ENCODE measurements at places on chromosomes 5 and 9. TPM values are rescaled to one million over a fixed set of nuclear protein-coding genes. Genes with fewer than 3 reads are reported as not detected.
A peak's percentile ranks its signal among the peaks of the same experiment; 100 is the strongest.

The NUTM2G gene
- total RNA-seq = not detected

The SNX30 gene
- total RNA-seq = 4.3 TPM

The MAMDC4 gene
- 3.4 TPM for total RNA-seq

The CCIN gene
- 1.2 TPM for total RNA-seq

The GRXCR2 gene
- total RNA-seq = not detected

The ENDOG gene
- 95.6 TPM for total RNA-seq

The RARS1 gene
- 153 TPM for total RNA-seq

The SLC6A18 gene
- total RNA-seq = not detected

The TPPP gene
- total RNA-seq = 0.10 TPM

The LRRC19 gene
- not detected for total RNA-seq

The NME5 gene
- total RNA-seq = 0.62 TPM

DNA sequence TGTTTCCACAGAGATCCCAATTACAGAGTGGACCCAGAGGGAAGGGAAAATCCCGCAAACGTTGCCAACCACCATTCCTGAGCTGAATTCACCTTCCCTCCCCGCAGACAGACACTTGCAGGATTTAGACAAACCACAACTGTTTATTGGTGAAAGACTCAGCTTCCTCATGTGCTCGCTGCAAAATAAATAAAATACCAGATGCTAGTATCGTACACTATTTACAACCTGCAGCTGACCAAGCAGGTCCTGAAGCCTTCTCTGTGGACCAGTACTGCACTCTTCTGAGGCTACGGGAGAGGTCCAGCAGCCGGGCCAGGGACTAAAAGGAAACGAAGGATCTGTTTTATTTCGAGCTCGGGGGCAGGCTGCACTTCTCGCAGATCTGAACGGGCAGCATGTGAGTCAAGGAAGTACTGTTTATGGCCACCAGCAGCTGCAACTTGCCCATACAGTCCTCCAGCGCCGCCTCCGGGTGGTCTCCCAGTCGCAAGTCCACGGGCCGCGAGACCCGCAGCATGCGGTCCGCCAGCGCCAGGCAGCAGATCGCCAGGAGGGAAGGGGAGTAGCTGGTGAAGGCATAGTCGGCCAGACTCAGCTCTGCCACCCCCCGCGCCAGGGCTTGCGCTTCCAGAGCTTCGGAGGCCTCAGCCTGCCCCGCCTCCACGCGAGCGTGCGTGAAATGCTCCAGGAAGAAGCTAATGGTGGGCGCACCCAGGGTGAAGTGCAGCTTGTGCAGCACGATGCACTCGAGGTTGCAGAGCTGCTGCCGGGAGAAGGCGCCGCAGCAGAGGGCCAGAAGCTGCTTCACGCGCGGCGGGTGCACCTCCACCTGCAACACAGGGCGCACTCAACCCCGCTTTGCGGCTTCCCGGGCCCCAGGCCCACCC, 2.1 kb downstream of the CCNO start:
- peak; percentile 63 for DNase-seq

GRCh38 chr9:129685933-129686259, 20.4 kb downstream of the PRRX2 start:
- DNase-seq = no peak

GRCh38 chr5:155885199-155885598, 441.8 kb upstream of the SGCD start:
- no peak for DNase-seq

GRCh38 chr9:72044095-72044494, 16.3 kb downstream of the C9orf57 start:
- DNase-seq = no peak

DNA sequence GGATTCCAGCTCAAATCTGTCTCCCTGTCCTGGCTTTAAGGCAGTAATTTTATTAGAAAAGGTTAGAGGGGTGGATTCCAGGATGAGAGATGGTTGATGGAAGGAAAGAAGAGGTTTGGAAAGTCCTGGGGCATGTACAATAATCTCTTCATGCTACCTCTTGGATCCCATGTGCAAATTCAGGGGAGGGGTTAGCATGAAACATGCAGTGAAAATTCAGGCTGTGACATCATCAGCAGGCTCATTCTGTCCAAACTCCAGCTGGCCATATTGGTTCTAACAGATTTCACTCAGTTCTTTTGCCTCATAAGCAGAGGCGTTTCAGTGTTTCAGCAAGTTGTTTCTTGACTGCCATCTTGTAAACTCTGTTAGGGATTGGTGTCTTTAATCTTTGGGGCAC, 55.4 kb downstream of the CYSTM1 start:
- DNase-seq = no peak

DNA sequence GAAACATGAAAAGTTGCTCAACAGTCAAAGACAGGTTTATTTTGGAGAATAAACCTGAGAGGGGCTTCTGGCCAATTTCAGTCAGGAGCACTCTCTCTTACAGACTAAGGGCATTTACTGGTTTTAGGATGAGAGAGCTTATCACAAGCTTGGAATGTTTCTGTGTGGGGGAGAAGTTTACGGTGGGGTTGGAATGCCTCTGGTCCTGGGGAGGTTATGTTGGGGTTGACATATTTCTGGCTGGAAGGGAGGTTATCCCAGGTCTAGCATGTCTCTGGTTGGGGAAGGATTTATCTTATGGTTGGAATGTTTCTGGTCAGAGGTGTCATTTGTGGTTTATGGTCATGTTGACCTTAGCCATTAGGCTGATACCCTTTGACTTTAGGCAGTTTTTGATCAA, 1867.3 kb downstream of the EFNA5 start:
- DNase-seq = no peak

DNA sequence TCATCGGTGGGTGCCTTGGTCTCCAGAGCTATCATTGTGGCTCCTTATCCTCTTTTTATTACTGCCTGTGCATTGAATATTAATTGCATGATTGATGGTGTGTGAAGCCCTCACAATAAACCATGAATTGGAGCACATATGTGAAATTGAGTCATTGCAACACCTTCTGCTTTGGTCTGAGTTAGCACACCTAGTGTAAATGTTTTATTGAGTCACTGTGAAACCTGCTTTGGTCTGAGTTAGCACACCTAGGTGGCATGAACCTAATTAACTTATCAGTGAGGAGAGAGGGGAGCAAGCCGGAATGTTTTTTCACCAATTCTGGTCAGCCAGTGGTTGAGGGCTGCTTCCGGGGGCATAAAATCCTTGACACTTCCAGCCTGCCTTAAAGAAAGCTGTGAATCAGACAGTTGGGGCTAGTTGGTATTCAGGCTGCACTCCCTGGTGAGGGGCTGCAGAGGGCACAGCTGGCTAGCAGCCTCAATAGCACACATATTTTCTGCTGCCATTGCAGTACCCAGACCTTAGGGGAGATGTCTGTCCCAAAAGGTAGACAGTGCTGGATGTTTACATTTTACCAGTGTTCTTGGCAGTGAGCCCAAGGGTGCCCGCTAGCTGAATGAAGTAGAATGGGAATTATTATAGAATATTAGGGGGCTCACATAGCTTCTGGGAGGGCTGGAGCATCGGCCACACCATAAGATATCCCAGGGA, 76.5 kb upstream of the GOLM1 start:
- DNase-seq = no peak

- DNase-seq = peak; percentile 69
These were observed 76.4 kb upstream of the RARS1 start for GRCh38 chr5:168409591-168410458.

GRCh38 chr9:123395276-123395688, 39.3 kb downstream of the CRB2 start:
- peak; percentile 61 for DNase-seq

DNA sequence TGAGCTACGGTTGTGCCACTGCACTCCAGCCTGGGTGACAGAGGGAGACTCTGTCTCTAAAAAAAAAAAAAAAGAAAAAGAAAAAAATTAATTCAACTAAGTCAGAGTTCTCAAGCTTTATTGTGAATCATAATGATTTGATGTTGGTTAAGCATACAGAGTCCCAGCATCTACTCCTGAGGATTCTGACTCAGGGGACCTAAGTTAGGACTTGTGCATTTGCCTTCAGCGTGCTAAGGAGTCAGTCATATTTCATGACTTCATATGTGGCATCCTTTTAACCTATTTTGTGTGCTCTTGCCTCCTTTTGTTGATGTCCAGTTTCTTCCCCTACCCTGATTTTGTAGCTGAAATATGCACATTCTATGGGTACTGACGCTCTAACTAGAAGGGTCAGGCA, 2.9 kb downstream of the MYOZ3 start:
- no peak for DNase-seq

- peak; percentile 94 for DNase-seq
These were observed 849 bp upstream of the RGMB start for GRCh38 chr5:98772415-98773213.

DNA sequence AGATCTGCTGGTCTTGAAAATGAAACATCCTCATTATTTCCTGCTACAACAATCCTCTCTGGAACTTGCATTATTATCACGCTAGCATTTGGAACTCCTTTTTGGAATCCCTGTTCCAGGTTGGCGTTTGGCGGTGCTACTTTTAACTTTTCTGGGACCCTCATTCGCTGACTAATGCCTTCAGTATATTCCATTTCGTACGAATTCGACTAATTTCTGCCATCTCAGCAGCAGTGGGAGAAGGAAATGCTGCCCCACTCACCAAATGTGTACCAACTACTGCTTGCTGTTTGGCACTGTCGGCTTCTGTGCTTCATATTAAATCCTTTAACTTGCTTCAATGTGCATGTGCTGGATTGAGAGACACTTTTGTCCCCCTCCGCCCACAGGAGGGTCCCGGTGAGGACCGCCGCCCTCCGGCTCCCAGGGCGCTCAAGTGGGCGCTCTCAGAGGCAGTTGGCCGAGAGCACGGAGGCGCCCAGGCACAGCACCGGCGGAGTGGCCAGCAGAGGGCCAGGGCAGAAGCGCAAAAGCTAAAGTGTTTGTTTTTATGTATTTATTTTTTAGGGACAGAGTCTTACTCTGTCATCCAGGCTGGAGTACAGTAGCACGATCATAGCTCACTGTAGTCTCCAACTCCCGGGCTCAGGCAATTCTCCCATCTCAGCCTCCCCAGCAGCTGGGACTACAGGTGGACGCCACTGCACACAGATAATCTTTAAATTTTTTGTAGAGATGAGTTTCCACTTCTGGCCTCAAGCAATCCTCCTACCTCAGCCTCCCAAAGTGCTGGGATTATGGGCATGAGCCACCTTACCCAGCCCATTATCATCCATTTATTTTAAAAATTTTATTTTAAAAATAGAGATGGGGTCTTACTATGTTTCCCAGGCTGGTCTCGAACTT, 11.9 kb downstream of the PDE6A start:
- DNase-seq = peak; percentile 73

DNA sequence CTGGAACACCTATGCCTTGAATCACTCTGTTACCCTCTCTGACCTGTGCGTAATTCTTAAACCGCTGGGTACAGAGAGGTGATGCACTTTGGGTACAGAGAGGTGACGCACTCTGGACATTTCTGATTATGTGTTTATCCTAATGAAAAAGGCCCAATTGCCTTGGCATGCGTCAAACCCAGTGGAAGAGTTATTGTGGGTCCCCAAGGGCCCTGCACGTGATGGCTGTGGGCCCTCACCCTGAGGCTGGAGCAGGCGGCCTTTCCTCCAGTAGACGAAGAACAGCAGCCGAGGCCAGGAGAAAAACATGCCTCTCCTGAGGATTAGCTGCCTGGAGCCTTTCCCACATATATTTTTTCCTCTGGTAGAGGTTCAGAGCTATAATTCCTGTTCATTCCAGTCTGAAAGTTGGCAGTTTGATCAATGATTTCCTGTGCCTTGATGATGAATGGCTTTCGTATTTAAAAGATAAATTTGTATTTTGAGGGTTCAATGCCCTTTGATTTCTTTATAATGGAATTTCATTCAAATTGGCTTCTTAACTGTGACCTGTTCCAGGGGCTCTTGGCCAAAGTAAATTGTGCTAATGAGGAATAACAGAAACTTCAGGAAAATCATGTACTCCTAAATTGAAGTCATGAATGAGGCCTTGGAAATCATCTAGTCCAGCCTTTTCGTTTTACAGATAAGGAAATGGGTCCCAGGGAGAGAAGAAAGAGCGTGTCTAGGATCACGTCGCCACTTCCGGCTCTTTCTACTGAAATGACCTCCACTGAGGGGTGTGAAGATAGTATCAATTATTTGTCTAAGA, 22.8 kb downstream of the ACER2 start:
- DNase-seq = no peak

DNA sequence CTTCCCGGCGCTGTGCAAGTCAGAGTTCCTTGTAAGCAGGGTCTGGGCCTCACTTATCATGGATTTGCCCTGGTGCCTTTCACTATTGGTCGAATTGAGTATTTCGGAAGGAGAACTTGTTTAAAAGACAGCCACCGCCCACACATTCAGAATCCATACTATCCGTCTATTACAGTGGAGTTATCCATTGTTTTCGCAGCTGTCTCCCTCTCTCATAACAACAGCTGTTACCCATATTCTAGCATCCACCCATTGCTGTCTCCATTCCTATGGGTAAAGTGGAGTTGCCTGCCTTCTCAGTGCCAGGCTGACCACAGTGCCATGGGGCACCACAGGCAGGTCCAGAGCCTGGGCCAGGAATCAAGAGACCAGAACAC, 20.2 kb downstream of the FAXDC2 start:
- DNase-seq = peak; percentile 96
